ENCODE measurements at places on chromosomes 4 and X.

DNA sequence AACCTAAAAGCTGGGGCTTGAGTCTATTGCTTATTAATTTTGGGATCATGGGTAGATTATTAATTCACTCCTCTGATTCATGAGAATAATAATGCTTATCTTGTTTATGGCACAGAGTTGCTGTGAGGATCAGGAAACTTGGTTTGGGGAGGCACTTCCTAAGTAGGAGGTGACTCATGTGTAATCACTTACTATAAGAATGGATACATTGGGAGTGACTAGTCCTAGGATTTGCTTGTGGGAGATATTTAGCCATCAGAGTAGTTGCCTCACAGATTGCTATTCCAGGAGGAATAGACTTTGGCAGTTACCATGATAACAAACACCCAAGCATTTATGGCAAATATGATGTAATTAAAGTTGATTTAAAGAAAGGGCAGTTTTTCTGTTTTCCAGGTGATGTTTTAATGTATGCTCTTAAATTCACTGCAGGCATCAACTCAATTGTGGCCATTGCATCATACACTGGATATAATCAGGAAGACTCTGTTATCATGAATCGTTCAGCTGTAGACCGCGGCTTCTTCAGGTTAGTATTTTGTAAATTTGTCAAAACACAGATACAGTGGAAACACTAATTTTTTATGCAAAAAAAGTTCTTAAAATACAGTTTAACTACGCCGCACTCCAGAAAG is 41.9 kb downstream of the POLR2B start:
- no peak for DNase-seq

DNA sequence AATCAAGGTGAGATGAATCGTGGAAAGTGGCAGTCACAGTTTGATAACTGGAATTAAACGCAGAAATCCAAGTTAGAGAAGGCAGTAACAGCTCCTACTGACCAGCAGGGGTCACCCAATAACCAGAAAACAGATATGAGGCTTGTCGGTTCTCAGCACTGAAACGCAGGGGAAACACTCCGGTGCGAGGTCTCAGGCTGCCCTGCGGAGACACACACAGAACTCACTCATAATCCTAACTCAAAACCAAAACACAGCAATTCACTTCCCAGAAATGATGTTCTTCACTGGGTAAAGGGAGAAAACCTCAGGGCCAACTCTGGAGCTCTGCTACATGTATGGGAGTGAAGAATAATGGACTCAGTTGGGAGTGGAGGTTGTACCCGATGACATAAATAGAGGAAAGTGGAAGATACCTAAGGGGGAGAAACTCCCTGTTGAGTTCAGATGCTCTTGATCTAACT is 384.4 kb downstream of the RAPGEF2 start:
- peak; percentile 1 for DNase-seq

DNA sequence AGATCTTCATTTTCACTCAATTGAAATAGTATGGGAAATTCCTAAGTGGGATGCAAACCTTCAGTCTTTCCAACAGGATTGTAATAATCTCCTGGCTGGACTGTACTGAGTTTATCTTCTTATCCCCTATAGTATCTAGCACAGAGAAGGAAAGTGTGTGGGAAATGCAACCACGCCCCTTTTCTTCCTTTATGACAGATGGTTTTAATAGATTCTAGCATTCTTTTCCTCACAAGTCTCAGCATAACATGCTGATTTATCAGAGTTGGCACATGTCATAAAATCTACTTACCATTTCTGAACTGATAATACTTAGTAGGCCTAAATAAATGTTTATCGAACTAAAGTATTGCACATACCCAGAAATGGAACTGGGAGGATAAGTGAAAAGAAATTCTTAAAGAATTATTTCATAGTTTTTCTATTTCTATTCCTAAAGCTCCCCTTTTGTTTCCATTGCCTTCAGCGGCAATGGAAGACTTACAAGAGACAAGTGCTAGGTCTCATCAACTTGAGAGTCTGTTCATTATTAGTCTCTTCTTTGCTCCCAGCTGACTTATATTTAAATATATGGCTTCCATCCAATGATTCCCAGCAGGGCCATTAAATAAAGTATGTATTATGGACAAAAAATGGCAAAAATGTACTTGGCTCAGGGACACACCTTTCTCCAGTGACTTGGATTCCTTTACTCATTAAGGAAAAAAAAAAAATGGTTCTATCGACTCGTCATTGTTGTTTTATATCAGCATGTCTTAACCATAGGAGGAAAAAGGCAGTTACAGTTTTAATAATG is 484.5 kb downstream of the IL1RAPL1 start:
- DNase-seq = no peak

GRCh38 chr4:118935819-118936218 is 47.2 kb downstream of the SYNPO2 start:
- no peak for DNase-seq

- no peak for DNase-seq
Observed at GRCh38 chr4:8391071-8391470, 49.5 kb downstream of the ACOX3 start.

DNA sequence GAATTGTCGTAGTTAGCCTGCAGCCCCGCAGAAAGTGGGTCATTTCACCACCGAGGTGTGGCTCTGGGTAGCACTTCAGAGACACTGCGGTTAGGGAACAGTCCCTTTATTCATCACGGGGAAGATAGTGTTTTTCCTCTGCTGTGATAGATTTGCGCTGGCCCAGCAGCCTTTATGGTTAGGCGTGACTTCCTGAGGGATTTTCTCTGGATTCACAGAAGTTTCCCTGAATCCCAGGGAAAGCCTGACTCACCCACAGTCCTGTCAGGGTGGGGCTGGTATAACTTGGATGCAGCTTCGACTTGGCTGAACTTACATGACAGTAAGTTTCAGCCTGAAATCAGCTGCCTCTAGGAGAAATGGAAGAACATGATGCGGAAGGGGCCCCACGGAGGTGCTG is 196.3 kb upstream of the HHIP start:
- no peak for DNase-seq

GRCh38 chr4:67725981-67726380 is 25.0 kb upstream of the UBA6 start:
- DNase-seq = no peak

GRCh38 chr4:59834943-59835342 is 1365.2 kb upstream of the ADGRL3 start:
- DNase-seq = no peak

DNA sequence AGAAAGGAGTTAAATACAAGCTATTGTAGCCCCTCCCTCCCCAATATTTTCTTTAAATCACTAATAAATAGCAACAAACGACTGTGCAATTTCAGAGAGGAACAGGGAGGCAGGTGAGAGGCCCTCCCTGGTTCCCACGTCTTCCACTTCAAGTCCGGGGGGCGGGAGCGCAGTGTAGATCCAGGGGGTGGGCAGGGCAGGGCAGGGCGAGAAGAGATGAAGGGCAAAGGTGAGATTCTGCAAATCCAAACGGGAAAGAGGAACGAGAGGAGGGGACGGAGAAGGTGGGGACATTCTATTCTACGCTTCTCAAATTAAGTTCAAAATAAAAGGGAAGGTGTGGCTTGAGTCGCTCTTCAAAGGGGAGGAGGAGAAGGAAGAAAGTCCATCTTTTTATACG is 6.8 kb downstream of the NKX6-1 start:
- no peak for DNase-seq

DNA sequence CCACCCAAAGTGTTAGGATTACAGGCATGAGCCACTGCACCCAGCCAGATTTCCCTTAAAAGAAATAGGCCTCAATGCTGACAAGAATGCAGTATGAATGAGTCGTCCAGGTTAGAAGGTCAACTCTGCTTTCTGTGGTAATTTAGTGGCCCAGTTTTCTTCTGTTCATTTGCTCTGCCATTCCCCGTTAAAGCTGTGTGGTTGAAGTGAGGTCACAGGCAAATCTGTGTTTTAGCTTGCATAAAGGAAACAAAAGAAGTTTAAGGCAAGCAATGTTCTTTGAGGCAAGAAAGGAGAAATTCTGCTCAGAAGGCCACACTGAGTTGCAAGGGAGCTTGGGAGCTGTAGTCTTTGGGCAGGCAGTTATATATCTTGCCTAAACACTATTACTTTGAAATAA is 176.8 kb downstream of the LARP7 start:
- no peak for DNase-seq

GRCh38 chr4:53361451-53361850 is 4.4 kb downstream of the SCFD2 start:
- DNase-seq = no peak

GRCh38 chr4:123836851-123837595 is 440.4 kb downstream of the SPRY1 start:
- no peak for DNase-seq

DNA sequence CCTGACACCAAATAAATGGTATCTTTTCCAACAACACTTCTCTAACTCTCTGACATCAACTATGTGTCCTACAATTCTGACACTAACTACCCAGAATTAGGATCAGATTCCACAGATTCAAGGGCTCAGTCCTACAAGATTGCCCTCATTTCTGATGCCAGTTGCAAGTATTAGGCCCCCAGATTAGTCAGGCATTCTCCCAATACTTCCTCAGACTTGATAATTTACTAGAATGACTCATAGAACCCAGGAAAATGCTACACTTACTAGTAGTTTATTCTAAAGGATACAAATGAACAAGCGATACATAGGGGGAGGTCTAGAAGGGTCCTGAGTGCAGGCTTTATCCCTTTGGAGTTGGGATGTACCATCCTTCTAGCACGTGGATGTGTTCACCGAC is 8.5 kb downstream of the TIGD2 start:
- DNase-seq = no peak

DNA sequence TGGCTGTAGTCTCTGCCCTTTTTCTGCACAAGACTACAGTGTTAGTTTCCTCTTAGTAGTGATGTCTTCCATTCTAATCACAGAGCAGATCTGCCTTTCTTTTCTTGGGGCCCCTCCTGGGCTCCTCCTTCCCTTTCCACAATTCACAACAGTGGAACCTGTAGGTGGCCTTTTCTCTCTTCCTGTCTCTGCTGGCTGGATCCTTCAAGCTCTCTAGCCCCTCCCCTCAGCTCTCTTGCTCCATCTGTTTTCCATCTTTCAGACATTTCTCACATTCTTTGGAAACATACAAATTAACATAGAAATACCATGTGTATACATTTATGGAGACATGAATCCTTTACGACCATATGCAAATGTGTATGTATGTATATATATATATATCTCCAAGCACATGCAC is 304 bp upstream of the SPIN2A start:
- no peak for DNase-seq
